ENCODE measurements at places on chromosomes 3 and 15.

DNA sequence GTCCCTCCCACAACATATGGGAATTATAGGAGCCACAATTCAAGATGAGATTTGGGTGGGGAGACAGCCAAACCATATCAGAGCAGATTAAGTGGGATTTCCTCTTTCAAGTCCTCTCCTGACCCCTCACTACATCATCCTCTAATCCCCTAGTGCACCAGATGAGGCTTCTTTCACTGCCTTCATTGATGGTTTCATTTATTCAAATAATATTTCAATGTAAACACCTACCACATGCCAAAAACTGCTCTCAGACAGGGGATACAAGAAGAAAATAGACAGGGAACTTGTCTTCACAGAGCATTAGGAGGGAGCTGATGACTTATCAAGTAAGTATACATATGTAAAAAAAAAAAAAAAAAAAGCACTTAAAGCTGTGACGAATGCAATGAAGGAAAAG, 180.2 kb downstream of the NTRK3 start:
- no peak for DNase-seq

- DNase-seq = no peak
Observed at GRCh38 chr3:137343283-137343682, 385.5 kb downstream of the IL20RB start.

GRCh38 chr15:41605566-41605965, 46.6 kb downstream of the TYRO3 start:
- no peak for DNase-seq

DNA sequence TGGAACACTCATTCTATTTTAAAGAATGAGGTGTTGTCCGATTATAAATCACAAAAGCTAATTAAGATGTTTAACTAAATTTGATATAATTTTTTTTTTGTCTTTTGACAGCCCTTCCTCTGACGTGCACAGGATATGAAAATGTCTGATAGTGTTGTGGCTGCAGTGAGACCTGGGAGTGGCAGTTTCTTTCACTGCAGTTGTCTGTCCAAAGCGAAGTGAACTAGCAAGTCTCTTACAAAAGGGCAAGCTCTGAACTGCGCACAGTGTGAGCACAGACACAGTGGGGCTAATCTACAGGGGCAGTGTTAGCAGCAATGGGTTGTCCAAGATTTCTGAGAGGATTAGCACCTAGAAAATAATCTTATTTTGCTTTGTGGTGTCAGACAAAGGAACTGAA, 29.1 kb upstream of the MYRIP start:
- no peak for DNase-seq

Data from naive thymus-derived CD8-positive, alpha-beta T cell (primary cell).